ENCODE measurements at places on chromosomes 5 and 9.

DNA sequence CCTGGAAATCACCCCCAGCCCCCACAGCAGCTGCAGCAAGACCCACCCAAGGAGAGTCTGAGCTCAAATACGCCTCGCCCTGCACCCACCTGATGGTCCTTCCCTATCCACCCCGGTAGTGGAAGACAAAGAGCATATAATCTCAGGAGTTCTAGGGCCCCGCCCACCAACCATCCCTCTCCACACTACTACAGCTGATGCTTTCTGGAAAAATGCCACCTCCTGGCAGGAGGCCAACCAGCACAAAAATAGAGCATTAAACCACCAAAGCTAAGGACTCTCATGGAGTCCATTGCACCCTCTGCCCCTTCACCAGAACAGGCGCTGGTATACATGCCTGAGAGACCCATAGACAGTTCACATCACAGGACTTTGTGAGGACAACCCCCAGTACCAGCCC is 22.5 kb upstream of the NIPSNAP3A start:
- no peak for DNase-seq

DNA sequence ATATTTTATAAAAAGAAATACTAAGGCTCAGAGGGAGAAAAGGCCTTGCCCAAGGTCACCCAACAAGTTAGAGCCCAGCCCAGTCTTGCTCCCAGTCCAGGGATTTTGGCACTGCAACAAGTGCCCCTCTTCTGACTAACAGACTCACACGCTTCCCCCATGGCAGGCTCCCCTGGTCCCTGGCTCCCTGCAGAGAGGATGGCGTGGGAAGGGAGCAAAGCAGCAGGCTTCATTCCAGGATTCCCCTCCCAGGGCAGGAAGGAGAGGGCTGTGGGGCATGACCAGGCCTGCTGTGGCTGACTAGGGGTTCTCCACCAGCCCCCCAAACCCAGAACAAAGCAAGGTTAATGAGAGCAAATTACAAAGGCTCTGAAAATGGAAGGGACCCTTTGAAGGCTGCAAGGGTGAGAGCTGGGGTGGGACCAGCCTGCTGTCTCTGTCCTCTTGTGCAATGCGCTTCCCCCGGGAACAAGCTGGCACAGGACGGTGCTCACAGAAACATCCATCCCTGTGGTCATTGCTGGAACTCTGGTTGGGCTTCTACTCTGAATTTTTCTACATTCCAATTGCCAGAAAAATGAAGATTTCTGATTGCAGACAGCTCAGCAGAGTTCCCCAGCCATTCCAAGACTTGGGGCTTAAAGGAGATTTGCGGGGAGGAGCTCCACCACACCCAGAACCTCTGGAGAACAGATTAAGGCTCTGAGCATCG is 37.1 kb upstream of the FAT2 start:
- DNase-seq: no peak

- DNase-seq: no peak
Measured at GRCh38 chr5:67476531-67476930, 279.9 kb upstream of the CD180 start.

GRCh38 chr9:33197279-33198152 is 30.4 kb upstream of the B4GALT1 start:
- DNase-seq: no peak

GRCh38 chr9:35790385-35791296 is 750 bp upstream of the NPR2 start:
- peak; percentile 25 for DNase-seq

DNA sequence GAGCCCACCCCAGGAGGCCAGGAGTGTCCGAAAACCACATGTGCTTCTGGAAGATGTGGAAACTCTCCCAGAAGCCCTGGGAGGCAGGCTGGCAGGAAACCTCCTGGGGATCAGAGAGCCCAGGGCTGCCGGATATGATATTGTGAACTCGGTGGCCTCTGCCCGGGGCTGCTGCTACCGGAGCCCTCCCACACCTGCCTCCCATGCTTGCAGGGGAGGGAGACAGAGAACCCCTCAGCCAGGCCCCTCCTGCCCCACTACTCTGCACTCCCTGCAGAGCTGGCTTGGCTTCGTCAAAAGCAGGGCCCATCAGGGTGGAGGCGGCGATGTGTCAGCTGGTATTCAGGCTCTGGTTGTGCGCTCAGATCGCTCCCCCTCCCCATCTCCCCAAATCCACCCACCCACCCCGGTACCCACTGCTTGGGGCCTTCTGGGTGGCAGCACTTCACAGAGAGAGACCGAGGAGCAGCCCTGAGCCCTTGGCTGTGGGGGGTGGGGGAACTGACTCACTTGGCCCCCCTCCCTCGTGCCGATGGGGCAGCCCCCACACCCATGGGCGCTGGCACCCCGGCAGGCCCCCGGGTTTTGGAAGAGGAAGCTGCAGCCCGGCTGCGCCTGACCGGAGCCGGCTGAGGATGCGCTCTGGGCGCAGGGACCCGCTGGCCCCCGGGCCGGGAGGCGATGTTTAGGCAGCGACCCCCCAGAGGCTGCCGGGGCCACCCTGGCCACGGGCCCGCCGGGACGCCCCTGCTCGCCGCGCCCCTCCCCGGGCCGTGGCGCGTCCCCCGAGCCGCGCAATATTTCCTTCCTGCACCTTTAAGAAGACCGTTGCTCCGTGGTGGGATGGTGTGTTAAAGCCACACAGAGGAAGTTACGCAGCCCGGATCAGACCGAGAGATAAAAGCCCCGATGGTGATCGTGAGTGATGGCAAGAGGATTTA is 786 bp upstream of the NTNG2 start:
- peak; percentile 16 for DNase-seq

- no peak for DNase-seq
Measured at GRCh38 chr5:155290937-155291336, 277.4 kb downstream of the KIF4B start.

- no peak for DNase-seq
Measured at GRCh38 chr5:112349371-112349770, 69.7 kb downstream of the EPB41L4A start.

- no peak for DNase-seq
Measured at GRCh38 chr5:9654886-9655285, 24.7 kb upstream of the TAS2R1 start.

GRCh38 chr9:37921546-37922300 is 17.8 kb upstream of the SLC25A51 start:
- DNase-seq: no peak

- DNase-seq: no peak
Measured at GRCh38 chr5:7742241-7742656, 108.7 kb downstream of the CFAP90 start.

DNA sequence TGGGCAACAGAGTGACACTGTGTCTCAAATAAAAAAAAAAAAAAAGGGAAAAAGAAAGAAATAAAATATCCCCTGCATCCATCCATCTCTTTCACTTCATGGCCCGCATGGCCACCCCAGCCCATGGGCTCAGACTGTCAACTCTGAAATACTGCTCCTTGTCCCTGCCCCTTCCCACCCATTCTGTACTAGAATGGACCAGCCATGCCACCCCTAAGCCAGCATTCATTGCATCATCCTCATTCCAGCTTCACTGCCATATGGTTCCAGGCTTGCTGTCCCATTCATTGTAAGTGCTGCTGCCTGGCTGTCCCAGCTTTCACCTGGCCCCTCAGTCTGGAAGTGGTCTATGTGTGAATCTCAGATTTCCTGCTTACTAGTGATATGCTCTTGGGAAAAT is 46.2 kb downstream of the SPRY4 start:
- DNase-seq: no peak

DNA sequence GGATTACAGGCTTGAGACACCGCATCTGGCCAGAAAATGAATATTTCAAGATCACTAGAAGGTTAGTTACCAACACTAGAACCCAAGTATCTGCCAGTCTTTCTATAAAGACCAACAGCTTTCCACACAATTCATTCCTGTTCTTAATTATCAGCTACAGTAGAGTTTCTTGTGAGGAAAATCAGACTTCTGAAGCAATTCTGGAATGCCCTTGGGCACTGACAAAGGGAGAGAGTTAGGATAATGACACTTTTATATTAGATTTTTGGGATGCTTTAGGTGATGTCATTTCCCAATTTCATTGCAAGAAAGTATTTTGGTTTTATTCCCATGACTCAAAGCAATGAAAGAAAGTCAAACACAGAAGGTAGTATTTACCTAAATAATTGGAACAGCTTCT is 497.0 kb upstream of the TUSC1 start:
- DNase-seq: no peak

- DNase-seq: no peak
Measured at GRCh38 chr5:31287985-31288384, 94.5 kb downstream of the CDH6 start.

GRCh38 chr5:132662004-132662401 is 4.0 kb downstream of the IL13 start:
- DNase-seq: no peak

- no peak for DNase-seq
Measured at GRCh38 chr9:8733131-8733954, 933.8 kb upstream of the DMAC1 start.
